ENCODE measurements at places on chromosomes 11 and 22. TPM values are rescaled to one million over a fixed set of nuclear protein-coding genes. Genes with fewer than 3 reads are reported as not detected.

DNA sequence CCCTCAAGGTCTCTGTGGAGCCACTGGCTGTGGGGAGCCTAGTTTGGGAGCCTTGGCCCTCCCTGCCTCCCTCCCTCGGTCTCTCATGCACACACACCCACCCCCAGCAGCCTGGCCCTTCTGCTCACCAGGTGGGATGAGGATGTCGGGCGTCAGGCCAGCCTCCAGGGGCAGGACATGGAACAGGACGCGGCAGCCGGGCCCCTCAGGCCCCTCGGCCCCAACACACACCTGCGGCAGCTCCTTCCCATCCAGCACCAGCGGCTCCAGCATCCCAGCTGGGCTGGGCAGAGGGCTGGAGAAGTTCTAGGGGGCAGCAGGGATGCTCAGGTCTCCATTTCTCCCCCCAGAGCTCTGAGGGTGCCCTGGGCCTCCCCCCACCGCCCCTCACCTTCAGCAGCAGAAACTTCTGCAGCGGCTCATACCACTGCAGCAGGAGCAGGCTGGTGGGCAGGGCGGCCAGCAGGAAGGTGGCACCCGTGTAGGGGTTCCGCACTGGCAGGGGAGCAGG is 11.2 kb downstream of the MAP4K2 start:
- no peak for DNase-seq

MYBPC3 gene
- not detected for total RNA-seq

VPREB1 gene
- not detected for total RNA-seq

PATE2 gene
- total RNA-seq = not detected

RAG2 gene
- not detected for total RNA-seq

GRCh38 chr11:20964985-20965384 is 295.6 kb downstream of the NELL1 start:
- DNase-seq = no peak

ROBO4 gene
- 0.21 TPM for total RNA-seq

DNA sequence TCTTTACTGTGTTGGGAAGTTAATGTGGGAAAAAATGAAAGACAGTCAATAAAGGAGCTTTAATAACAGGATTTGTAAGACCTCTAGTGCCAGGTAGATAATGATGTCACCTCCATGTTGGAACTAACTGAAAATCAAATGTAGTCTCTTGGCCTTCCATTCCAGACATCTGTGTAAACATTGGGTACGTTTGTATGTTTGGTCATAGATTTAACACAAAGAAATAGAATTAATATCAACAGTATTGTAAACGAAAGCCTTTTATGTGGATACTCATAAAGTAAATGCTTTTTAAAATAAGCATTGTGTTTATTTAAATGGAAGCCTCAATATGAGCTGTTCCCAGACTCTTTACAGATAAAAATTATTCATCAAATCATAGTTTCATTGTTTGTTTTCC is 605.7 kb downstream of the METTL15 start:
- no peak for DNase-seq

GRCh38 chr11:100830978-100831732 is 144.1 kb downstream of the ARHGAP42 start:
- DNase-seq = no peak

DNA sequence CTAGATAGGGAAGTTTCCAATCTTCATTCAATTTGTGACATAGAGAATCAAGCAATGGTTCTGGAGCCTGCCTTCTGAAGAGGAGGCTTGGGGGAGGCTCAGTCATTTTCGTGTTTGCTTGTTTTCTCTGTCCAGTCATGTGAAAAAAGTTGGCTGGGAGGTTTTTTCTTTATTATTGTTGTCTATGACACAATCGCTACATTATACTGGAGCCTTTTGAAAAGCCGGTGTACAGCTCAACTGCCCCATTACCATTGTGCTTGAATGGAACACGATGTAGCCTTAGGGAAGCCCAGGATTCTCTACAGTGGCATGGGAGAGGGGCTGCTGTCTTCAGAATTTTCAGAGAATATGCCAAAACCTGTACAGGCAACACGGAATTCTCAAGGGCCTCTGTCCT is 57.9 kb upstream of the NCAM1 start:
- no peak for DNase-seq

DNA sequence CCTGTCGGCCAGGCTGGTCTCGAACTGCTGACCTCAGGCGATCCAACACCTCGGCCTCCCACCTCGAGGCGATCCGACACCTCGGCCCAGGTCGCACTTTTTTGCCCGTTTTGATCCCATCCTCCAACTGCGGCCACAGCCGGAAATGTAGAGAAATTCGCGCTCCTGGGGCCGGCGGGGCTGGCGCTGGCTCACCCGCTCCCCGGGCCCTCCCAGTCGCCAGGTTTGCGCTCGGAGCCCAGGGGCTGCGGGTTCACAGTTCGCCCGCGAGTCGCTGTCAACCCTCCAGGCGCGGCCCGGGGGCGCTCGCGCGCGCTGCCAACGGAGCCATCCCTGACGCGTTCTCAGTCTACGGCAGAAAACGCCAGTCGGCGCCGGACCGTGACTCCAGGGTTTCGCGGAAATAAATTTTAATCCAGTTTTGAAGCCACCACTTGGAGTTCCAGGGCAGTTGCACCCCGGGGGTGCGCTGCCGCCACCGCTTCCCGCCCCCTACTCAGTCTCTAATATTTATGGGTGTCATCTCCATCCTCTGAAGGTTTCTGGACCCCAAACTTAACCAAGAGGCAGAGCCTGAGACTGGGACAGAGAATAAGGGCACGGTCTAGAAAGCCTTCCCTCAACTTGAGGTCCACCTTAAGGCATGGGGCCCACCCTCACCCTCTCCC is 1.5 kb upstream of the KLHDC7B start:
- no peak for DNase-seq

NR1H3 gene
- total RNA-seq = 5.2 TPM

DNA sequence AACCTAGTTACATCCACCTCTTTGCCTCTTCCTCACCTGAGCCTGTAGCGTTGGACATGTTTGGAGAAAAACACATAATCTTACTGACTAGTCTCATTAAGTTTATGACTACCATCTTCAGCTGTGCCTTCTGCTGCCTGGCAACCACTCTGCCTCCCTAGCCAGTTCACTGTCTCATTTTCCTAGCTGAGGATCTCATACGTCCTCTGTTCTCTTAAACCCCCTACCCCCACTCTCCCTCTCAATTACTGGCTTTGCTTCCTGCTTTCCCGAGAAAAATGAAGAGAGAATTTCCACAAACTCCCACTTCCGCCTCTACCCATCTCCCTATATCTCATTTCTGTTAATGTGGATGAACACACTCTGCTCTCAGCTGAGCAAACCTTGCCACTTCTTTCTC is 239.3 kb upstream of the POU2AF2 start:
- DNase-seq = no peak

MRGPRF gene
- total RNA-seq = not detected

- no peak for DNase-seq
Observed at GRCh38 chr11:1425439-1425838, 35.7 kb downstream of the BRSK2 start.

- no peak for DNase-seq
Observed at GRCh38 chr11:73321604-73322381, 13.7 kb downstream of the ARHGEF17 start.

GGT5 gene
- not detected for total RNA-seq

DNA sequence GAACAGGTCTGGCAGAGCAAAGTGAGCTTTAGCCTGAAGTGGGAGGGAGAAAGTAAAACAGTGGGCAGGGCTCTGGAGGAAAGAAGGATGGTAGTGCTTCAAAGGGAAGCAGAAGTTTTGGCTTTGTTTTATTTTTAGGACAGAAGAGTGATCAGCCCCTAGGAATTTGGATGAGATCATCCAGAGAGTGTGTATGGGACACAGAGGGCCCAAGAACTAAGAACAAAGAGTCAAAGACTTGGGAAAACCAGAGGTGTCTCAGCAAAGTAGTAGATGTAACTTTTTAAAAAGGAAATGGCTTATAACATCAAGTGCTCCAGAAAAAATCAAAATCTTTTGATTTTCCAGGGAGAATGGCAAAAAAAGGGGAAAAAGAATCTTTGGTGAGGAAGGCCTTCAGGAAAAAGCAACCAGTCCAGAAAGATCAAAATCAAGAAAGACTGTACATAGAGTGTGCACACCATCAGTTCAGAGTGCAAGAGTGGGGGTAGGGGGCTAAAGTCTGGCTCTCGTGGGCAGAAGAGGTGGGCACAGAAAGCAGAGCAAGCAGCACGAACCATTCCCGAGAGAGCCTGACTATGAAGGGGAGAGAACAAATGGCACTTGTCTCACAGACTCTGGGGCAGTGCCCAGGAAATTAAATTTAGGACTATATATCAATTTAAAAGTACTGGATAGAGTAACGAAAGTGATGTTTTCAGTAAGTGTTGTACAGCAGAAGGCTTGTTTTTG is 30.0 kb downstream of the MAPK1 start:
- DNase-seq = no peak

GLYAT gene
- total RNA-seq = 0.18 TPM

- no peak for DNase-seq
Observed at GRCh38 chr11:67699521-67699920, 25.1 kb upstream of the ALDH3B2 start.

FERMT3 gene
- 211 TPM for total RNA-seq

DNA sequence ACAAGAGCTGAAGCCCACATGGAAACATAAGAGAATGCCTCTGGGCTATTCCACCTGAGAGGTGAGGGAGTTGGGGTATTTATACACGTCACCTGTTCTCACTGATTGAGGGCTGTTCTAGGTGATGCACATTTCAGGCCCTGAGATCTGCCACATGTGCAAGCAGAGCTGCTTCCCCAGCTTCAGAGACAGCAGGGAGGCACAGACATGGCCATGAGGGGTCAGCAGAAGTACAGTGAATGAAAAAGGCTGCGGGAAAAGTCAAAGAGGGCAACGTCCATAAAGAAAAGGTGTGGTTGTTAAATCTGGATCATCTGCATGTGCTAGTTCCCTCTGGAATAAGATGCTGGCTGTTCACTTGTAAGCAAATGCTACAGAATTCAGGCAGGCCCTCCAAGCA is 75.4 kb downstream of the GAB4 start:
- DNase-seq = no peak

FOSL1 gene
- total RNA-seq = 4.3 TPM

NEFH gene
- 0.13 TPM for total RNA-seq

- no peak for DNase-seq
Observed at GRCh38 chr11:83866655-83867054, 580.5 kb upstream of the CCDC90B start.

OR9I1 gene
- not detected for total RNA-seq

B3GAT3 gene
- 42.4 TPM for total RNA-seq

DNA sequence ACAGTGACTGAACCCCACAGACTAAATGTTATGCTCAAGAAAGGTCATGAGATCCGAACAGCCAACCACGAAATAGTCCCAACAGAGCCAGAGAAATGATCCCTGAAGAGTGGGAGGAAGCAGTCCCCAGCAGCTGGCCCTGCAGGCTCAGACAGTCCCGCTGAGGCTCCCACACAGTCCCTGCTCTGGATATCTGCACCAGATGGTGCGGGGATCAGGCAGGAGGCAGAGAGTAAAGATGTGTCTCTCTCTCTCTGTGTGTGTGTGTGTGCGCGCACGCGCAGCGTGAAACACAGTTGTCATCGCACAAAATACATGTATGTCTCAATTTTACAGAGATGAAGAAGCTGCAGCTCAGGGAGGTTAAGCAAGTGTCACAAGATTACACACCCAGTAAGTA is 27.9 kb downstream of the GUCY1A2 start:
- DNase-seq = no peak

NXPE4 gene
- not detected for total RNA-seq

- DNase-seq = no peak
Observed at GRCh38 chr22:21725956-21726649, 9.5 kb downstream of the YPEL1 start.

MEI1 gene
- total RNA-seq = 33.1 TPM

CTSW gene
- 1.5 TPM for total RNA-seq

DNA sequence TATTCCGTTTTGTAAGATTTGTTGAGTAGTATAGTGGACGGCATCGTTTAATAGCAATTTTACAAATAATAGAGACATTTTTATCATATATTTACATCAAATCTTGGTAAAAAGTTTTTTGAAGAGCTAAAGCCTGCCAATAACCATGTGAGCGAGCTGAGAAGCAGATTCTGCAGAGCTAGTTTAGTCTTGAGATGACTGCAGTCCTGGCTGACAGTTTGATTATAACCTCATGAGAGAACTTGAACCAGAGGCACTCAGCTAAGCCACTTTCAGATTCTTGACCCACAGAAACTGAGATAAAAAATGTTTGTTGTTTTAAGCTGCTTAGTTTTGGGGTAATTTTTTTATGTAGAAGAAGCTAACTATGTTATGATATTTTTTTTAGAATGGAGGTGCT is 78.9 kb downstream of the PDE3B start:
- DNase-seq = no peak

MMP8 gene
- not detected for total RNA-seq

GRCh38 chr11:64672875-64673274 is 50.1 kb downstream of the NRXN2 start:
- no peak for DNase-seq

DNA sequence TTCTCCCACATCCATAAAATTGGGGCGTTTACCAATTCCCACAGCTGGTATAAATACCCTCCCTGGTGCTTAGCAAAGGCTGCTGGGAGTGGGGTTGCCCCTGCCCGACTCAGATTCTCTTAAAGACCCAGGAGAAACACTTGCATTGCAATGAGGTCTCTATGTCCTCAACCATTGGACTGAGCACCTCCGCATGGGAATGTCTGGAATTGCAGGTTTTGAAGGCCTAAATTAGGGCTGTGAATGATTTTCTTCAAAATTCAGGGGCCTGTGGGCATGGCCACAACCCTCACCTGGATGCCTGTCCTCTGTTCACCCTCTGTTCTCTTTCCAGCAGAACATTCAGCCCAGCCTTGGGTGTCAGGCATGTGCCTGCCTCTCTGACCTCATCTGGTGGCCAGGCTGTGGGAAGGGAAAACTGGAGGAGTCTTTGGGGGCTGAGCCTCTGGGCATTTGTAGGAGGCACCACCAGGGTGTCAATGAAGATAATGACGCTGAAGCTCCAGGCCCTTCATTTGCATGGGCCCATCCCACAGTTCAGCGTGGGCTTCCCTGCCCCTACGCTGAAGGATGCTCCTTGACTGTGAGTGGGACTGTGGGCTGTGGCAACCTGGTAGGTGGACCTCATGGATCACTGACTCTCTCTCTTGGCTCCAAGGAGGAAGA is 52.7 kb upstream of the MYEOV start:
- DNase-seq = no peak

- no peak for DNase-seq
Observed at GRCh38 chr22:39943953-39944872, 16.0 kb upstream of the TMA7B start.

LGALS12 gene
- total RNA-seq = not detected

GRCh38 chr22:34297536-34298120 is 377.4 kb upstream of the LARGE1 start:
- no peak for DNase-seq

- no peak for DNase-seq
Observed at GRCh38 chr22:32018056-32018455, 25.0 kb upstream of the SLC5A1 start.

- no peak for DNase-seq
Observed at GRCh38 chr11:35061516-35062440, 77.2 kb upstream of the CD44 start.
